ENCODE measurements at places on chromosomes 1 and 21.

DNA sequence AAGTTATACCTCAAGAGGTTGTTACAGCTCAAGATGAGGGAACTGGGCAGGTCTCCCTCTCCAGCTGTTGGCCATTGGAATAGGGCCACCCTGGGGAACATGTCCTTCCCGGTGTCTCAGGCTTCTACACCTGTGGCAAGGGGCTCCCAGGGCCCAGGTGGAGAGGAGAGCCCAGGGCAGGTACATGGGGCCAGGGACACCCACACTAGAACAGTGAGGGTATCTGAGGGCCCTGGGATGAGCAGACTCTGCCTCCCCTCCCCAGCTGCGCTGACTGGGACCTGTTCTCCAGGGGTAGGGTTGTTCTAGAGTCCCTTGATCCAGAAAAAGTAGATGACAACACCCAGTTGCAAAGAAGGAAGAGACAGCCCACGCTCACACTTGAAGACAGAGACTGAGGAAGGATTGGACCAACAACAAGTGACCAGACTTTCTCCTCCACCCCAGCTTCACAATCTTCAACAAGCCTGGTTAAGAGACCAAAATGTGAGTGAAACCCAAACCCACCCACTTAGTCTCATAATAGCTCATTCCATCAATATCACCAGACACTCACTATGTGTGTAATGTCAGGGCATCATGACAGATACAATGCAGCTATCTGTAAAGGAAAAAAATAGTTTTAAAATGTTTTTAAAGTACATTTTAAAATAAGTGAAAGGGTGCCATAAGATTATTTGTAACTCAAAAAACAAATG is 439.3 kb downstream of the NPHP4 start:
- DNase-seq = no peak

DNA sequence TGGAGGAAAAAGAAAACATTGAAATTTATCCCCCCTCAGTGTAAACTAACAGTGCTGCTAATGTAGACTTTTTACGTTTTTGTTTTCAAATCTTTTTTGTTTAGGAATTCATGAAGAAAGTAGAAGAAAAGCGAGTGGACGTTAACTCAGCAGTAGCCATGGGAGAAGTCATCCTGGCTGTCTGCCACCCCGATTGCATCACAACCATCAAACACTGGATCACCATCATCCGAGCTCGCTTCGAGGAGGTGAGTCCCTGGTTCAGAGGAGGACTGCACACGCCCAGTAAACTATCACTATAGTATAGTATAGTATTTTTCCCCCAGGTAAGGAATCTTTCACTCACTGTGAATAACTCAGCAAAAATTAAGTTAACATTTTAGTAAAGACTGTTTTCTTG is 37.8 kb upstream of the BMP8A start:
- no peak for DNase-seq

DNA sequence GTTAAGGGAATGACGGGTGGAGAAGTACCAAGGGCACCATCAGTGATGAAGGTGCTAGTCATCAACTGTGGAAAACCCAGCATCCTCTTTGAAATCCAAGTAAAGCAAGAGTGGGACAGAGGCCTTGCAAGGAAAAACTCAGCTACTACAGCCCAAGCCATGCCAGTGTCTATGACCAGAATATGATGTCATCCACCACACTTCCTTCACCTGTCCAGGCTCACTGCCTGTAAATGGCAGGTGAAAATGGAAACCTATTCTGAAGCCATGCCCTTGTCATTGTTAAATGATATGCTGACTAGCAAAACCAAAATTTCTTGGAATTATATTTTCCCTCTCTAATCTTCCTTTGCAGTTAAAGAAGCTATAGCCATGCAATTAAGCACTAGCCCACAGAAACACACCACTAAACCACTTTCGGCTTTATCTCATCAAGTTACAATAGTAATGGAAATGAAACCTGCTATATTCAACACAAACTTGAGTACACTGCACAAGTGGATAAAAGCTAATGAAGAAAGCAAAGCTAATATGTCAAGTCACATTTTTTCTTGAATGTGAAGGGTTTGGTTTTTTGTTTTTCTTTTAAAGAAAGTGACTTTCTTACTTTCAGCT is 96.3 kb upstream of the RALGPS2 start:
- DNase-seq = no peak

DNA sequence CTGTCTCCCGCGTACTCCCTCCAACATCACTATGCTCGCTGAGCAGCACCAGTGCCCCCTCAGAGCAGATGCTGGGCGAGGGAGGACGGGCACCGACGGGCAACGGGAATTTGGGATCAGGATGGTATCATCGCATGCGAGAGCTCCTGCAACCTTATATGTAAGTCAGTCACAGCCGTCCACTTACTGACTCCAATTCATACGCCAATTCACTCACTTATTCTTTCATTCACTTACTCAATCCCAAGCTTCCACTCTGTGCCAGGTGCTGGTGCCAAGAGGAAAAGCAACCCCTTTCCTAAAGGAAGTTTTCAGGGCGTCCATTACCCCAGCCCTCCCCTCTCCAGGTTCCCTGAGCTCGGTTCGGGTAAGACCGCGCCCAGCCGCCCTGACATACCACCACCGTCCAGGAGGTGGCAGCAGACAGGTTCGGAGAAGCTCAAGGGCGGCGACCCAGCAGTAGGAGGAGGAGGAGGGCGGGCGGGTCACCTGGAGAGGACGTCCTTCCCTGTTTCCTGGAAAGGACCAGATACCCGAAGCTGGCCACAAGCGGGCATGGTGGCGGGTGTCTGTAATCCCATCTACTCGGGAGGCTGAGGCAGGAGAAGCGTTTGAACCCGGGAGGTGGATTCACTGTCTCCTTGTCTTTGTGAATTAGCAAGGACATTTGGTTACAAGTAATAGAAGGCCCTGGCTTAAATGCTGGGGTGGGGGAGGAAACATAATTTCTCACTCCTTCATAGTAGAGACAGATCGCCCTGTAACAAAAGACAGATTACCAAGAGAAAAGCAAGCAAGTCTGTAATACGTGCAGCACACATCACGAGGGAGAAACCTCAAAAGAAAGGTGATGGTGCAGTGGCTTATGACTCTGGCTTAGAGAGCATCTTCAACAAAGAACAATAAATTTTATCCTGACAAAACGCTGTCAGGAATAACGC is 7.6 kb upstream of the IL22RA1 start:
- DNase-seq = peak; percentile 96

DNA sequence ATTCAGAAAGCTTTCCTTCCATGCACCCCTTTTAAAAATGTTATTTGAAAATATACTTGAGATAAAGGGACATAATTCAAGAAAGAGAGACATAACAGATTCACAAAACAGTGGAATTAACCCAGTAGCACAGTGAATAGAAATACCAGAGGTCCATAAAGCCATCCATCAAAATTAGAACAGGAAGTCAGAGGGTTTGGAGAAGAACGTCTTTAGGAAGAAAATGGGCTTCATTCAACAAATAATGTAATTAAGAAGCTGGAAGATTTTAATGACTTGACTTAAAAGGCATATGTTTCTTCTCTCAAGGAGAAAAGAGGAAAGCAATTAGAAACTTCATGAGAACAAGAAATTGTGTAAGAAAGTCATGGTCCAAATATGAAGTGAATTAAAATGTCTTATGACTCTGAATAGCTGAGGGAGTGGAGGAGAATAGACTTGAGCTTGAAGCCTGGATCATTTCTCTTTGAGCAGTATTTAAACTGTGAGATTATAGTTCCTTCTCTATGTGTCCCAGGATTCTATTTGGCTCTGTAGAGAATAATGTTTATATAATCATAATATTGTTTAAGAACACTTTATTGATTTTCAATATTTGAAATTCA is 7.9 kb upstream of the HCRTR1 start:
- no peak for DNase-seq

DNA sequence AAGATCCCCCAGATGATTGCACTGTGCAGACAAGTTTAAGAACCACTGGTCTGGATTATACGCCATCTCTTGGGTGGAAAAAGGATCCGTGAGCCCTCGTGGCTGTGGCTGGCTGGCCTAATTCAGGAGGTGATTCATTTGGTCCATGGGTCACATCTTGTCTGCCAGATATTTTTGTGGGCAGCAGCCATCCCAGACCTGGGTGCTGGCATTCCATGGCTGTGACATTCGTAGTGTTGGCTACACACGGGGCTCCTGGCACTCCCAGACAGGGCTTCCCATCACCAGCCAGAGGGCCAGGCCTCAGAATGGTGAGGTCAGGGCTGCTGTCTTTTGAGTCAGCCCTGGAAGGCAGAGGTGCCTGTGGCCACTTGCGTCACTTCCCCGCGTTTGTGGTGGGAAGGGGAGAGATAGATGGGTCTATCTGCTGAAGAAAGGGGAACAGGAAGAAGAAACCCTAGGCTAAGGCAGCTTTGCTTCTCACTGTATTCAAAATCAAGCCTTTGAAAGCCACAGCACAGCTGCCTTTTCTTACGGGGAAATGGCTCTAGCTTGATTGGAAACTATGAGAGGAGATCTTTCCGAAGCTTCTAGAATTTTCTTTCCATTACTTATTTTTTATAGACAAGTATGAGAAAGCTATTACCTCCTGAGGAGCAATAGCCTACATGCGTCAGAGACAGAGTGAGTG is 32.4 kb downstream of the EIF2D start:
- no peak for DNase-seq

Data from GM23338 (cell line).